ENCODE measurements at places on chromosomes 7 and 10.
A peak's percentile ranks its signal among the peaks of the same experiment; 100 is the strongest.

- no peak for DNase-seq
Observed at GRCh38 chr10:86023931-86024280, 342.7 kb downstream of the GRID1 start.

DNA sequence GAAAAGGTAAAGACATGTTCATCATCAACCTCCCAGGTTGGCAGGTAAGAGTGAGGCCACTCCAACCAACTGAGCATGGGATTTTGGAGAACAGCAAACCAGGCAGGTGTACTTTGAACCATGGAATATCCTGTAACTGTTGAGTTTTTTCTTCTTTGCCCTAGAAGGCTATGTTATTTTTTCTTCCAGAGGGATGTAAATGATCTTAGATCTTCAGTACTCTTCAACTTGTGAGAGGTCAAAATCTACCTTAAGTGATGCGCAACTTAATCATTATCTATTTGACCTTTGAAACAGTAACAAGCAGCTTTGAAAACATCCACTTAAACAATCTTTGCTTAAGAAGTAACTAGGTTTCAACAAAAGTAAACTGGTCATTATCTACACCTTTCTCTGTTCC, at the start of gene CUBN:
CUBN (minus strand) TSS at position 71 of the 400 bp plus-strand sequence; CDS start at position 25, 46 bp downstream.
- no peak for DNase-seq

DNA sequence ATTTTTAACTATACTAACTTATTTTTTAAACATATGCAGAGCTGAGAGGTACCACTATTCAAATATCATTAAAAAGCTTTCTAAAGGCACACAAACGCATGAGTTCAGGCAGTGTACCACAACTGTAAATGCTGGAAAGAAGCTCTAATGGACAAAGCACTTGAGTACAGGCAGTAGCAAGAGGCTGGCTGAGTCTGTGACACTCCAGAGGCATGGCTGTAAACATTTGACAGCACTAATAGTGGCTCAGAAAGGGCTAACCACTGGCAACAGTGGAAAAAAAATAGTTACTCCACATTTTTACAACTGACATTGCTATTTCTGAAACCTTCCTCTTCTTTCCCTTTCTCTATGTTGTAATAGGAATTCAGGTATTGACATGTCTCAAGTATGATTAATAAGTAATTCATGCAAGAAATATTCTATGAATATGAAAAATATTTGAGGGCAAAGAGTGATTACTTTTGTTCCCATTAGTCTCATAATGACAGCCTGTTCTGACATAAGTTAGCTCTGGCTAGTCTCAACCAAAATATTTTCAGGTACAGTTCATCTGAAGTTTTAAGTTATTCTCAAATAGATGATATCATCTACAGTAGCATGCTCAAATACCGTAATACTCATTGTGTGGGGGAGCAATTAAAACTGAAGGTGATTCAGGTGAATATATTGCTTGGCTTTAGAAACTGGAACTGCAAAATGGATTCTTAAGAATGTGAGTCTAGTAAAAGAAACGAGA, 324.0 kb upstream of the POT1 start:
- DNase-seq, result no peak

- peak; percentile 100 for DNase-seq
Observed at GRCh38 chr10:4241724-4242345, 456.8 kb upstream of the KLF6 start.

- no peak for DNase-seq
Observed at GRCh38 chr10:21144047-21144446, 246.9 kb upstream of the NEBL start.

GRCh38 chr10:79058899-79059841, 9.6 kb upstream of the ZMIZ1 start:
- no peak for DNase-seq

DNA sequence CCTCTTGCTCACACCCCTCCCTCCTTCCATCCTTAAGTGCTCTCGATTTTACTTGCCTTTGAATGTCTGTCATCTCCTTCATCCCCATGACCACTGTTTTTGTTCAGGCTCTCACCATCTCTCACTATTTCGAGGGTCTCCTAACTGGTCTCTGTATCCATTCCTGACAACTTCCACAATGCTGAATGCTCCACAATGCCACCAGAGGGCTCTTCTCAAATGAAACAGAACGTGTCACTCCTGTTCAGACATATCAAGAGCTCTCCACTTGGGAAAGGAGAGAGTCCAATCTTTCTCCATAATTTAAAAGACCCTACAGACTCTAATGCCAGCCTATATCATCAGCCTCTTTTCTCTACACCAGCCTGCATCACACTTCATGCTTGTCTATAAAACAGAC, 9.0 kb upstream of the SLC13A1 start:
- no peak for DNase-seq

DNA sequence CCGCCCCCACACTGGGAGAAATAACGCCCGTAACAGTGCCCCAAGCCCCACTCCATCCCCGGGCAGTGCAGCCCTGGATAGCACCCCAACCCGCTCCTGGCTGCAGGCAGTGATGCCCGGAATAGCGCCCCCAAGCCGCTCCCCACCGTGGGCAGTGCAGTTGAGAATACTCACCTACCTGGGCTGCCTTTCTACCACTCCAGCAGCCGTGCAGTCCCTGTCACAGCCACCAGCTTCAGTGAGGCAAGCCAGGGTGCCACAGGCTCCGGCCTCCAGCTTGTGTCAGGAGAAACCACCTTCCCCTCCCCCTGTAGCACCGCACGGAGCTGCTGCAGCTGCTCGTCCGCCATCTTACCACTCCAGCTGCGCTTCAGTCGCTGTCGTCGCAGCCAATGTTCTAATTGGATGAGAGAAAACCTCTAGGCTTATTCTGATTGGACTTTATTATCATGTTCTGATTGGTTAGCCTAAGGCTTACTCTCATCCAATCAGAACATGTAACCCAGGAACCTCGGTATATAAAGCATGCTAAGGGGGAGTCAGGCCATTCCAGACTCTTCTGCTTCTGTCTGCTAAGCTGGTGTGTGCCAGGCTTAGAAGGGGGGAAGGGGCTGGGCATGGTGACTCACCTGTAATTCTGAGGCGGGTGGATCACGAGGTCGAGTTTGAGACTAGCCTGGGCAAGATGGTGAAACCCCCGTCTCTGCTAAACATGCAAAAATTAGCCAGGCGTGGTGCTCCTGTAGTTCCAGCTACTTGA, 53.2 kb upstream of the ZNF33B start:
- DNase-seq, result no peak

DNA sequence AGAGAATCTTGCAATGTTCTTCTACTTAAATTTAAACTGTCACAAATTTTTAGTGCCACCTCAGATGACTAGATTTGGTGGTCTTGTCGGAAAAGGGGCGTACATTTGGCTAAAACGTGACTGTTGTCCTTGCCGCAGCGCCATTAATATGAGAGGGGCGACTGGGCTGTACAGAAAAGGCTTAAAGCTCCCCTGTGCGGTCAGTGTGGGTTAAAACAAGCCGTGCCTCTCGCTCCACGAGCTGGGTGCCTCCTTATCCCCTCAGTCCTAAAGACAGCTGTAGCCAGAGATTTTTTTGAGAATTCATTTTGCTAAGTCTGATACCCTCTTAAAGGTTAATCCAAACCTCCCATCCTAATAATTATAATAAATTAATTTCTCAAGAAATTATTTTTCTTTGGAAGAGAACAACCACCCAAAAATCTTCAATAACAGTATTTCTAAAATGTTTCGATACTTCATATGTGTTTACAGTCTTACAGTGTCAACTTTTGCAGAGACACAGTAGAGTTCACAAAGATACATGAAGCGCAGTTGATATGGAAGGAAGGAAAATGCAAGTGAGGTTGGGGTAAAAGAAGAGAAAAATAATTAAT, 68.6 kb downstream of the C7orf25 start:
- DNase-seq, result peak; percentile 62

GRCh38 chr7:116101704-116102103, 71.1 kb upstream of the TFEC start:
- peak; percentile 68 for DNase-seq

GRCh38 chr7:22195397-22196172, 161.4 kb downstream of the RAPGEF5 start:
- no peak for DNase-seq

DNA sequence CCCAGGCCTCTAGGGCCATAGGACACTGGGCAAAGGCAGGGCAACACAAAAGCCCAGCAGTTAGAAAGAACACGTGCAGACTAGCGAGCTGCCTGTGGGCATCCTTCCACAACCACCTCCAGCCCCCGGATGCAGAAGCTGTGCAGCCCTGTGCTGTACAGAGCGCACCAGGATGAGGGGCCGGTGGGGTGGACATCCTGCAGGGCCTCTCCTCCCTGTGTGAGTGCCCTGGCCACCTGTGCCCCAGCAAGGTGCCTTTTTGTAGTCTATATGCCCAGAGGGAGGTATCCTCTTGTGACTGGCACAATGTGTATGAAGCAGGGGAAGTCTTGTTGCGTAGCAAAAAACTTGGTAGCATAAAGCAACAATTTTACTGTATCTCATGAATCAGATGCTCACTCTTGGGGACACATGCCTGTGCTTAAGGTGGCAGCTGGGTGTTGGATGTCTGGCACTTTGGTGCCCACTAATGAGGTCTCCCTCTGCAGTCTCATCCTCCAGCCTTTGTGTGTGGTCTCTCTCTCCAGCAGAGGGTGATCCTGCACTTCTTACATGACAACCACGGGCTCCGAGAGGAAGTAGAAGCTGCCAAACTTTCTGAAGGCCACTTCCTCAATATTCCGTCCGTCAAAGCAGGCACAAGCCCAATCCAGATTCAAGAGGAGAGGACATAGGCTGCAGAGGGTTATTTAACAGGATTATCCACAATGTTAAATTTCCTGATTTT, 8.7 kb downstream of the NCAPG2 start:
- peak; percentile 78 for DNase-seq

- no peak for DNase-seq
Observed at GRCh38 chr7:52586704-52587103, 448.7 kb upstream of the POM121L12 start.

GRCh38 chr7:105245398-105246114, 143.2 kb downstream of the SRPK2 start:
- DNase-seq, result no peak

- no peak for DNase-seq
Observed at GRCh38 chr10:79116801-79117723, 48.3 kb downstream of the ZMIZ1 start.

- DNase-seq, result no peak
Observed at GRCh38 chr7:129436335-129436923, 2.2 kb downstream of the STRIP2 start.

DNA sequence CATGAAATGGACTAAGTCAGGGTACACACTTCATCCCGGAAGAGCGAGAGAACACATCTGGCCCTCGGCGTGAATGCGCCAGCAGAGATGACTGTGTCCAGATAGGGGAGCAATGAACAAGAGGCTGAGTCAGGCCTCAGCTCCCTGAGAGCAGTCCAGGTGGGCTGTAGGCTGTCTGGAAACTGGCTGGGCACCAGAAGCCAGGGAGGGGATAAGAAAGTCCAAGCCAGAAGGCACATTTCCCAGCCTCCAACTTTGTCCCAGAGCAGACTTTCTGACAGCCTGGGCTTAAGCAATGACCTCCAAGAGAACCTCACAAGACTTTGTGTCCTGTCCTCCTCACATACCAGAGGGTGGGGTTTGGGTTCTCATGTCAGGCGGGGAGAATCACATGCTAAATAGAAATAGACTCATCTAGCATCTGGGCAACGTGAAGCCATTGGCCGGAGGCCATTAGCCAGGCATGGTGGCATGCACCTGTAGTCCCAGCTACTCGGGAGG, 157.2 kb downstream of the ARHGAP12 start:
- no peak for DNase-seq

- DNase-seq, result no peak
Observed at GRCh38 chr7:100693312-100694097, 545 bp downstream of the GIGYF1 start.

GRCh38 chr7:29610086-29610485, 46.5 kb downstream of the PRR15 start:
- peak; percentile 5 for DNase-seq

DNA sequence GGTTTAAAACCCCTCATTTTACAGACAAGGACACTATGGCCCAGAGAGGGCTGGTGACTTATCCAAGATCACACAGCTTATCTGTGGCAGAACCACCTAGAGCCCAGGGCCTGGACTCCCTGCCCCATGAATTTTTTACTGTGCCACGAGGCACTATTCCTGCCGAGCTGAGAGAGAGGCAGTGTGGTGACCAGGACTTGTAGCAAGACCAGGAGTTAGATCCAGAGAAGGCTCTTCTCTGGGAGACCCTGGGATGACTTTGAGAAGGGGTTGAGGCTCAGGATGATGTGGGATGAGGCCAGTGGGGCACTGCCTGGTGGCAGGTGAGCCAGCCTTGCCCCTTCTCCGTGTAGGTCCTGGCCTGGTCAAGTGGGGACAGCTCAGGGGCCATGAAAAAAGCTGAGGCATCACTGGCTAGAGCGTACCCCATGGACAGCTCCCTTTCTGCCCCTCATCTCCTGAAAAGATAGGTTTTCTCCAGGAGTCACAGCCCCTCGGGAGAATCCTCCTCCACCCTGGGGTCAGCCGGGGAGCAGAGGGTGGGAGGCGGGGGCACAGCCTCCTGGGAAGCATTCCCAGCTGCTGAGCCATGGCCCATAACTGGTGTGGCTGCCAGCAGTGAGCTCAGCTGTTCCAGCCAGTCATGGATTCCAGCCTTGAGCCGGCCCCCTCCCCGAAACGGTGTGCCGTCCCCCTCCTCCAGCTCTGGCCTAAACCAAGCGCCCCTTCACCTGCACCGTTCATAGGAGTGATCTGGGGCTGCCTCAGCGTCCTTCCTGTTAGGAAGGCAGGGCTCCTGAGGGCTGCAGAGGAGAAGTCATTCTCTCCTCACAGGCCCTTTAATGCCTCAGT, 5.8 kb downstream of the FLNC start:
- DNase-seq, result peak; percentile 57

- no peak for DNase-seq
Observed at GRCh38 chr7:36315309-36315944, 74.2 kb upstream of the ANLN start.

DNA sequence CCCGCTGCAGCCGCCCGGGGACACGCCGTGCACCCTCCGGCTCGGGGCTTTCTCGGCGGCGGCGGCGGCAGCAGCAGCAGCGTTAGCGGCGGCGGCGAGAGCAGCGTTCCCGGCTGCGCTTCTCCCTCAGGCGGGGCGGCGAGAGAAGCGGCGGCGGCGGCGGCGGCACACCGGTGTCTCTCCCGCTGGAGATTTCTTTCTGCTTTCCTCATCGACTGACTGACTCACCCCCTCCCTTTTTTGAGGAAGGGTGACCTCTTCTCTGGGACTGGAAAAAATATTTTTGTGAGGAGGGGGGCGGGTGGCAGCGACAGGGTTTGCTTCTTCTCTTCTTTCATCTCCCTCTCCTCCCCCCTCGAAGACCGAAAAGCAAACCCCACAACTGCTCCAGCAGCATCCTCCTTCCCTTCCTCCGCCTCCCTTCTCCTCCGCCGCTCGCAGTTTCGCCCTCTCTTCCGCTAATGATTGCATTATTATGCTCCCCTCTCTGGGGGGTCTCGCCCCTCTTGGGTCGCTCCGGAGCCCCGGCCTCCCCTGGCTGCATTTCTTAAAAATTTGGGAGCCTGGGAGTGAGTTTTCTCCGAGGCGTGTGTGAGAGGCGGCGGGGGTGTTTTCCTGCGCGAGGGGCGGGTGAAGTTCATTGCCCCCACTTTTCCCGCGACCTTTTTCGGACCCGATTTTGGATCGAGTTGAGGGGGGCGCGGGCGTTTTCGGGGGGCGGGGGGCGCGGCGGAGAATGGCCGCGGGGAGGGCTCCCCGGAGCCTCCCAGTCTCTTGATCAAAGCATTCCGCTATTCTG, 411 bp downstream of the AUTS2 start:
- peak; percentile 50 for DNase-seq

- no peak for DNase-seq
Observed at GRCh38 chr7:128661446-128661845, 10.6 kb upstream of the GARIN1A start.

- DNase-seq, result no peak
Observed at GRCh38 chr10:124008681-124009080, 84.7 kb downstream of the CHST15 start.

GRCh38 chr10:123485341-123485960, 180.7 kb upstream of the GPR26 start:
- DNase-seq, result no peak

- no peak for DNase-seq
Observed at GRCh38 chr7:85150624-85151023, 36.2 kb downstream of the SEMA3D start.
